ENCODE measurements at places on chromosomes 11 and 22.

GRCh38 chr11:18757811-18758210, 31.8 kb upstream of the IGSF22 start:
- DNase-seq = no peak

- DNase-seq = no peak
Observed at GRCh38 chr11:80959751-80960150, 1518.9 kb upstream of the TENM4 start.

- DNase-seq = no peak
Observed at GRCh38 chr11:132177106-132177505, 806.7 kb downstream of the NTM start.

DNA sequence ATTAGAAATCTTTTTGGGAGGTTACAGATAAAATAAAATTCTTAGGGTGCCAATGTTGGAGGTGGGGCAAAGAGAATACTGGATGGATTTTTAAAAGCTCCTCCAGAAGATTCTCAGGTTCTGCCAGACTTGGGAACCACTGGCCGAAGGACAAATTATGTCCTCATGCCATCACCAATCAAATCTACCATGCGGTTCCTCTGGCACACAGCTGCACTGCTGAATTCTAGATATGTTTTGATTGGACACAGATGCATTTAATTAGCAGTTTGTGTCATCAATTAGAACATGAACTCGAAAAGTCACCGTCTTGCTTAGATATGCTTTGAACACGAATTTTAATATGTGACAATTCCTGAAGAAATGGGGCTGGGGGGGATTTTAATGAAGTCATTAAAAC, 1269.2 kb downstream of the LRRC4C start:
- DNase-seq = no peak

- DNase-seq = no peak
Observed at GRCh38 chr11:102147632-102148031, 37.4 kb downstream of the YAP1 start.

- no peak for DNase-seq
Observed at GRCh38 chr11:111439901-111440300, 60.8 kb upstream of the POU2AF1 start.

DNA sequence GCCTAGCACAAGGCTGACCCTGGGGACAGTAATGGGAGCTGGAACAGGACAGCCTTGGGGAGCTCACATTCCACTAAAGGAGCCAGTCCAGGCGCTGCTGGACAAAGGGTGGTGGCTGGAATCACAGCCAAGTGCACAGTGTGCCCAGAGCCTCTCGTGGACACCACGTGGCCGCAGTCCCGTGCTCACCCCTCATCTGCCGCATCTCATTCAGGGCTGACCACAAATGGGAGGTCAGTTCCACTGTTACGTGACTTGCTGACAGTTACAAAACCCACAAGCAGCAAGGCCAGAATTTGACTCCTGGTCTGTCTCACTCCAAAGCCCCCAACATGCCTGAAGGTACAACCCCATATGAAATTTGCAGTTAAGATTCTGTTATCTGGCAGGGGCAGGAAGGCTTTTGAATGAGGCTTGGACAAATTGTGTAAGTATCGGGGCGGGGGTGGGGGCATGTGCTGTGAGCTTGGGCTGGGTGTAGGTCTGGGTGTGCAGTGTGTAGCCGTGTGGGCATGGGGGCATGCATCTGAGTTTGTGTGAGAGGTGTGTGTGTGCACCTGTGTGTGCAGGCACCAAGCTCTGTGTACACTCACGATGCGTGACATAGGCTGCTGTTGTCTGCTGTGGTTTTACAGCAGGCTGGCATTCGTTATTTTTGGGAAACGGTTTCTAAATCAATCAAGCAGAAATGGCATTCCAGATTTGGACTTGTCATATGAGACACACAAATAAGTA, 301.7 kb downstream of the BRD1 start:
- DNase-seq = no peak

DNA sequence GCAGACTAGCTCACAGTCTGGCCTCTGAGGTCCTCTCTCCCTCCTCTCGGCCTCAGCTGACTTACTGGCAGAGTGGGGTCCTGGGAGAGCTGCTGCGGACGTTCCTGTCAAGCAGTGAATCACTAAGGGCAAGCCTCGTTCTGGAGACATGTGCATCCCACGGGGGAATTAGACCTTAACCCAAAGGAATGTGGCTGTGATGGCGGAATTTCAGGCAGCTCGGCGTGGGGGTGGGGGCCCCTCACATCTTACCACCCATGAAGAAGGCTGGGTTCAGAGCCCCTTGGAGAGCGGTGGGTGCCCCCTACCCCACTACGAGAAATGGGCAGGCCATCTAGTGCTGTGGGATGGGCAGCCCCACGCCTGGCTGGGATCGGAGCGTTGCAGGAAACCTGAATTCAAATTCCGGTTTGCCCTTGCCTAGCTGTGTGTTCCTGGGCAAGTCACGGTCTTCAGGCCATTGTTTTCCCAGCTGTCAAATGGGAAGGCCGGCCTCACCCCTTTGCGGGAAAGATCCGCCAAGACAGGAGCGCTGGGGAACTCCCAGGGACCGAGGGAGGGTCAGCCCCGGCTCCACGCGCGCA, 554 bp downstream of the LRRC32 start:
- no peak for DNase-seq

- no peak for DNase-seq
Observed at GRCh38 chr11:6196396-6196795, 2.6 kb upstream of the OR52W1 start.

DNA sequence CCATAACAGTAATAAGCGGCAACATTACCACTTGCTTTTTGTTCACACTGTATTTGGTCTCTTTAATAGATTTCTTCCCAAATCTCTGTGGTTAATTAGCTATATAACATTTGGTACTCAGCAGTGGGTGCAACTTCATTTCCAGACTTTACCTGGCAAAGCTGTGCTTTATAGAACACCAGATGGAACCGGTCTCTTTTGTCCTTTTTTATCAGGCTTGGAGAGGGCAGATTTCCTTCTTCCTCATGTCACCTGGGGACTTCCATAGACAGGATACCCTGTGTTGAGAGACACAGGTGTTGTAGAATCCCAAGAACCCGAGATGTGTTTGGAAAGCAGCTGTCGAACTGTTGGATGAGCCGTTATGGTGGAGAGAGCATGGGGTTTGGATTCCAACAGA, 393.7 kb downstream of the NTM start:
- no peak for DNase-seq

Measured in NCI-H146 (cell line).